Mesenteric fat pad (tissue), 1 donor: ENCODE measurements at places on chromosomes 7 and 10. TPM values are rescaled to one million over a fixed set of nuclear protein-coding genes. Genes with fewer than 3 reads are reported as not detected.

DNA sequence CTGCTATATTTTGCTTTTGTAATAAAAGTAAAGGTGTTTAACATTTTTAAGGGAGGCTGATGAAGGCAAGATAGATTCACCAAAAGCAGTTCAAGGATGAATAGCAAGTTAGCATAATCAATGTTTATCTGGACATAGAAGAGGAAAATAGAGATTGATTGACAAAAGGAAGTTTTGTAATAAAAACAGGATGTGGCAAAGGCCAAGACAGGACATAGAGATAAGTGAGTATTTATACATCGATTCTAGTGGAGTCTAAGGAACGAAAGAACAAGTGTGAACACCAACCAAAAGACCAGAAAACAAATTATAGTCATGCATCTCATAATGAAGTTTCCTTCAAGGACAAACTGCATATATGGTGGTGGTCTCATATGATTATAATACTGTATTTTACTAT lies 123.8 kb downstream of the CCDC71L start:
- no peak for DNase-seq

FEZF1 gene
- total RNA-seq, result not detected

NRG3 gene
- 0.19 TPM for total RNA-seq

FFAR4 gene
- total RNA-seq, result 2.3 TPM

DNA sequence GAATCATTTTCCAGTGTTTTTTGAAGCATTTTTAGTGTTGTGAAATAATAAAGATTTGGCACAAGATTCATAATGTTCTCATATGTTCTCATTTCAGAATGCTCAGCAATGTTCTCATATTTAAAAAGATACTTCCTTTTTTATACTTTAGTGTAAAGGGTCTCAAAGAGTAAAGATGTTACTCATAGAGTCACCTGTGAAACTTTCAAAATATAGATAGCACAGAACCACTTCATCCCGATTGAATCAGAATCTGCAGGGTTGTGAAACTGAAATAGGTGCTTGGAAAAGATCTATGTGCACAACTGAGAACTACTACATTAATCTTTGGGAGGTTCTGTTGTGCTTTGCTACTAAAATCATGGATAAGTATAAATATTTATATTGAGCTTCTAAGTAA lies 144.7 kb downstream of the MDFIC start:
- DNase-seq, result no peak
